ENCODE measurements at places on chromosomes 4 and X.

DNA sequence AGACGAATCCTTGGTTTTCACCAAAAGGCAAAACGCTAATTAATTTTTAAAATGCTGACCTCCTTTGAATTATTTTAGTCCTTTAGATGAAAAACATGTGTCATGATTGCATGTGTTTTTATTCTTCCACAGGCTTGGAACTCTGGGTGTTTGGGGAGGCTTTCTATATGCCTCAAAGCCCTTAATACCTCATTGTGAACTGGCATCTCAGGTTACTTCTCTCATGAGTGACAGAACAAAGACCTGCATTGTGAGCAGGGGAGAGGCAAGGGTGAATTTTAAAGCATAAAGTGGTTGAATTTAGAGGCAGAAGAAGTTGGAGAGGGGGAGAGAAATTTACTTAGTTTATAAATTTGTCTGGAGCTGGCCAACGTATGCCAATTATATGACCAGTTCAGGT, 119.5 kb downstream of the ARSF start:
- no peak for DNase-seq

- no peak for DNase-seq
Observed at GRCh38 chrX:530726-531610, 99.6 kb upstream of the SHOX start.

DNA sequence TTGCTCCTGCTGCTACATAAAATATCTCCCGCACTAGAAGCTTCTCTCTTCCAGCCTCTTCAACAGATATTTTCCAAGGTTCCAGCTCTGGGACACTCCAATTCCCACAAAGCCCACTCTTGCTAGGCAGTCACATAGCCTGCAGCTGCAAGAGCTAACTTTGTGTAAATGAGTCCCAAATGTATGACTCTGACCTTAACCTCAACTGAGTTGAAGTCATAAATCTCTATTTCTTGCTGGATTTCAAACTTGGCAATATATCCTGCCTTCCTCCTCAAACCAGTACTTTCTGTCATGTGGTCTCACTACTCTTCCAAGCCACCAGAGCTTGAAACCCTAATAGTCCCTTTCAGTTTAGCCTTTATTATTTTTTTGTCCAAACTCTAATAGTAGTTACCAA, 315.4 kb upstream of the GRIA3 start:
- no peak for DNase-seq

DNA sequence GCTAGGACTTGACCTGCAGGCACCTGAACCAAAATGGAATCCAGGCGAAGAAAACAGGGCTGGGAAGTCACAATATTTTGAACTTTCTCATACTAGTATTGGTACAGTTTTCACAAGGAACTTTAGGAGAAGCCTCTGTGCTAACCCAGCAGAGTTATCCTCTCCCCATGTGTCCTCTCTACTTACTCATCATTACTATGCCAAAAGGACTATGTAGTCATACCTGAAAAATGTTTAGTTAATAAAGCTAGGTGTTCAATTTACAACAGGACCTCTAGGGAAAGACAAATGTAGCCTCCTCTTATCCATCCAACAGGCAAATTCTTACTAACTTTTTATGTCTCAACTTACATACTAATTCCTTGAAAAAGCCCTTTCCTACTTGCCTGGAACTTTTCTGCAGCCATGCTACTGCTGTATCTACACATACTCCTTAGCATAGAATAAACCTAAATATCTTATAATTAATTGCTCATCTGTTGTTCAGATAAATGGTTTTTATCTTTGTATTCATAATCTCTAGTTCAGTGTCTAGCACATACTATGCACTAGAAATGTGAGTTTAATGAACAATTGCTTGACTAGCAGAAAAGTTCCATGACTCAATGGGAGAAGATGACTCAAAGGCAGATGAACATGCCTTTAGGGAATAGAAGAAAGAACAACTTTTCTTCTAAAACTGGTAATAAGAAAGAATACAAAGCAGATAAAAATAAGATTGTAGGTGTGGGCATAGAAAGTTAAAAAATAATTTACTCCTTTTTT, 215.5 kb upstream of the VEGFC start:
- DNase-seq: no peak

- peak; percentile 69 for DNase-seq
Observed at GRCh38 chr4:76197971-76198410, 15.6 kb downstream of the SCARB2 start.

DNA sequence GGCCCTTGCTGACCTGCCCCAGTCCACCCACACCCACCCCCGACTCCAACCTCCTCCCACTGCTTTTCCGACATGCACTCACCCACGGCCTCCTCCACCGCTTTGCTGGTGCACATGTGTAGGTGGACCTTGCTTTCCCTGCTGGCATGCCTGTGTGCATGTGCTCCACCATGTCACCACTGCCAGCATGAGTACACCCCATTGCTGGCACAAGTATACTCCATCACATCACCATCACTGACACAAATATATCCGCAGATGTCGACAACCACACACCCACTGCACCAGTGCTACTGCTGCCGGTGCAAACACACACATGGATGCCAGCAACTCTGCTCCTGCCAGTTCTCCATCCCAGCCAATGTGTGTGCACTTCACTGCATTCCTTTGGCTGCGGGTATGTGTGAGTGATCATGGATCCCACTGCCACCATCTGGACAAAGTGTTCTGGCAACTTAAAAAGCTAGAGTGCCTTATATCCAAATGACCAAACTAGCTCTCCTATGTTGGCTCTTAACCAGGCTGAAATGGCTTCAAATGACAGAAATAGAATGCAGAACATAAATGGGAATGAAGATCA, 1072.3 kb downstream of the RAPGEF2 start:
- DNase-seq: no peak

GRCh38 chr4:85823295-85823694, 348.3 kb downstream of the ARHGAP24 start:
- peak; percentile 23 for DNase-seq

- peak; percentile 23 for DNase-seq
Observed at GRCh38 chrX:22135994-22136684, 104.0 kb downstream of the PHEX start.

DNA sequence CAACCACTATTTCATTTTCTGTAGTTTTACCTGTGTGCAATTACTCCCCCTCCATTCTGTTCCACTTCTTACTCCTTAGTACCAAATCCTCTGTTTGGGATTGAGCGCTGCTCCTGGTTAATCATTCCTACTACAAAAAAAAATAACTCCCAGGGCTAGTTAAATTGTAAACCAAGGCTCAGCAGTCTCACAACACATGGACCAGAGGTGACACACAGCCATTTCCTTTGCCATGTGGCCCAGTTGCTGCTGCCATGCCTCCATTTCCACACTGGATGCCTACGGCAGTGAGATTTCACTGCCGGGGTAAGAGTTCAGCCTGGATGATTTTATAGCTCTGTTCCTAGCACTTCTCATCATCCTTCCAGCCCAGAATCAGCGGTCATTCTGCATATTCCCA, 107.2 kb downstream of the AKAP4 start:
- DNase-seq: peak; percentile 13

- DNase-seq: peak; percentile 47
Observed at GRCh38 chrX:119605464-119606279, 552 bp downstream of the NKRF start.

DNA sequence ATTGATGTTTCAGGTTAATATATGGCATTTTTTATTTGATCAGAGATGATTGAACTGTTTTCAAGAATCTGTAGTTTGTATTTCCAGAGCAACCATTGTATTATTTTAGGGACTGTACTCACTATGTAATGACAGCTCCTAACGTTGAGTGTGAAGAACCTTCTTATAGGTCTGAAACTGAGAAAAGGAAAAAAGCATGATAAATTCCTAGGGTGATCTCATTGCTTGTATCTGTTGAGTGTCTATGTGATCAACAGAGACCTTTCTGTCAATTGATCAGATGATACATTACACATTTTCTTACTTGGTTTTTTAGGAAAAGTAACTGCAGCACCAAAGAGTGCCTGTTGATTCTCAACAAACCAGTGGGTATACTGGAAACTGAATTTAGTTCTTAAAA, 40.2 kb downstream of the SEC24B start:
- DNase-seq: no peak

GRCh38 chr4:89263265-89263664, 44.3 kb downstream of the GPRIN3 start:
- DNase-seq: no peak

DNA sequence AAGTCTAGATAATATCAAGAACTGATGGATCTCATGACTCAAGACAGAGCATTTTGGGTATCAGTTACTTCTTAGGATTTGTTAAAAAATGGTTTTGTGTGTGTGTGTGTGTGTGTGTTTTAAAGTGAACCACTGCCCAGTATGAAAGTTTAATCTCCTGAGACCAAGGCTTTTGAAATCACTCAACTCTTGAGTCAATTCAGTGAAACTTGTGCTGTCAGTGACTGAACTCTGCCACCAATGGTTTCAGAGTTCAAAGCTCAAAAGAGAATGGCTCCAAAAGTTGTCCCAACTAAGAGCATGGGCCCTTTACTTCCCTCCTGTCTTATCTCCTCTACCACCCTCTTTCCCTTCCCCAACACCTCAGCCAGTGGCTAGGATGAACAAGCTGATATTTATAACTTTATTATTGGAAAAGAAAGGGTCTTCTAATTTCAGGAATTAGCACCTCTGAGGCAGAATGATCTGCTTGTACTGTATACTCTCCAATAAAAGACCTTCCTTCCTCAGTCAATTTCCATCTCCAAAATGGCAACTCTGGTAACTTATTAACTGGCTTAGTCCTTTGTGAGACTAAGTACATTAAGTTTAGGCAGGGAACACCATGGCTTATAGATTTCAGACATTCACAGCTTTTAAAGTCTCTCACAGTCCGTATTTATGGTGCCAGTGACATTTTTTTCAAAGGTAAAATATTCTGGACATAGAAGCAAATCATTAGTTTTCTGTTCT, 152.2 kb downstream of the REPS2 start:
- no peak for DNase-seq

GRCh38 chr4:184293552-184293951, 75.9 kb upstream of the ENPP6 start:
- peak; percentile 65 for DNase-seq

DNA sequence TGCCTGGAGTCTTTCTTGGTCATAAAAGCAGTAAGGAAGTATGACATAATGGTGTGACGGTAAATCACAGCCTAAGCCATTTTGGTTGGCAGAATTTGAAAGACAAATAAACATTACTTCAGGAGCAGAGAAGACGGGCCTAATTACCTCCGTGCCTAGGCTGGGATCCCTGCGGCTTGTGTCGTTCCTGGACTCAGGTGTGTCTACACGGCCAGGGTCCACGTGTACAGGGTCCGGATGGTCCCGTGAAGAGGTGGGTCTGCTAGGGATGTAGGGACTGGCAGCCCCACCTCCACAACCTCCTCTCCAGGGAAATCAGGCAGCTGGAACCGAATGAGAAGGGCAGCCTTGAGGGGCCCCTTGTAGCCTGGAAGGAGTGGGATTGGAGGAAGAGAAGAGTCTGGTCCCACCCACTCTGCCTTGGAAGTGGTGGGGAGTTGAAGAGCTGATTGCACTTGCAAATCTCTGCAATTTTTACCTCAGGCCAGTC, 55.4 kb upstream of the PLAC1 start:
- no peak for DNase-seq

- DNase-seq: no peak
Observed at GRCh38 chrX:119948381-119948780, 4.8 kb upstream of the NKAP start.

- DNase-seq: peak; percentile 80
Observed at GRCh38 chr4:2009651-2010233, 968 bp upstream of the NELFA start.

DNA sequence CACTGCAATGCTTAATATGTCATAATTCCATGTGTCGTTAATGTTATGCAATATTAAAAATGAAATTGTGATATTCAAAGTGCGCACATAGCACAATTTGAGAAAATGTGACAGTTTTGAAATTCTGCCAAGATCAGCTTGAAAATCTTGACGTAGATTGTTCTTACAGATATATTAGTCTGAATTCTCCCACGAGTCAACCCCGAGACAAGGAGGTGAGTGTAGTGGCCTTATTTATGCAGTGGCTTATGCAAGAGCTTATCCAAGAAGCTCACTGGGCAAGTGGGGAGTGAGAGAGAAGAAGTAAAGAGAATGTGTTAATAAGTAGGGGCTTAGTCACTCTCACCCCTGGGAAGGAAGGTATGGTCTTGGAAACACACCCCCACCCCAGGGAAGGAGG, 286.1 kb upstream of the STS start:
- DNase-seq: no peak

DNA sequence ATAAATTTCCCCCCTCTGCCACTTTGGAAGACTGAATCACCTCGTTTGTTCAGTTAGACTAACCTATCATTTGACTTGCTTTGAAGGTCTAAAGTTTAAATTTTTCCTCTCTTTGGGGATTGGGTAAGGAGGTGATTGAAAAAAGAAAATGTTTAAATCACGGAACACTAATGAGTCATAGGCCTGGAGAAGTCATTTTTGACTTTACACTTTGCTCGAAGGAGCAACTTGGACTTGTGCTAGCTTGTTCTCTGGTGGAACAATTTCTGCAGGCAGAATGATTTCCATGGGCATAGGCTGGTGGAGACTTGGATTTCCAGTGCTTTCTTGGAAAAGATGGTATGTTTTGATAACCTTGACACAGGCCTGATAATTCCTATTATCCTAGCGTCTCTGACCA, 10.5 kb upstream of the GLUD2 start:
- DNase-seq: no peak

GRCh38 chr4:98963538-98964433, 31.7 kb upstream of the METAP1 start:
- no peak for DNase-seq

DNA sequence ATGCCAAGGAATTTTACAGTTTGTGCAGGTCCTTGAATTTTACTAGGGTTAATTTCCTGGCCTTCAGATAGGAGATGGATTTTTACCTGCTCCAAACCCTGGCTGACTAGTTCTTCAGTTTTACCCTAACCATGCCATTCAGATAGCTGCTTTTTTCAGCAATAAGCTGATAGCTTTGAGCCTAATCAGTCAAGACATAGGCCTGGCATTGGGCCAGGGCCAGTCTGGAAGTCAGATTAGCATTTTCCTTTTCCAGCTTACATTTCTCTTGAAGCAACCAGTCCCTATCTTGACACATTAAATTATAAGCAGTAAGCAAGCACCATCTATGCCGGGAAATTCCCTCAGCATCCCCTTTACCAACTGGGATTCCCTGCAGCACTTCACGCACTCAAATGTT, 177.1 kb downstream of the ADGRA3 start:
- peak; percentile 38 for DNase-seq

DNA sequence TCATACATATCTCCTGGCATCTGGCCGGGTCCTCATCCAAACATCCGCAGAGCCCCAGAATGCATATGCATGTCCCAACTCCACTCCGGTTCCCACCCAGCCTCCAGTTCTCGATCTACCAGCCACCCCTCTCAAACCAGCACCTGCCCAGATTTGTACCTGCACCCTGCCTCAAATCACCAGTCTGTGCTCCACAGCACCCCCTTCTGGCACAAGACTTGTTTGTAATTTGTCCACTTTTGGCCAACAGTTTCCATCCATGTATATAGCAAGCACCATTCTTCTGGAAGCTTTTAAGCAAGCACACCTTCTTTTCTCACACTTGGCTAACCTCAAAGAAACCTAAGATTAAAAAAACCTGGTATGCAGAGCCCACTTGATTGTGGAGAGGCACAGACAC, 644.1 kb downstream of the MID1IP1 start:
- DNase-seq: peak; percentile 33

Data from body of pancreas (tissue), 4 donors.